ENCODE measurements at places on chromosomes 4 and X.

DNA sequence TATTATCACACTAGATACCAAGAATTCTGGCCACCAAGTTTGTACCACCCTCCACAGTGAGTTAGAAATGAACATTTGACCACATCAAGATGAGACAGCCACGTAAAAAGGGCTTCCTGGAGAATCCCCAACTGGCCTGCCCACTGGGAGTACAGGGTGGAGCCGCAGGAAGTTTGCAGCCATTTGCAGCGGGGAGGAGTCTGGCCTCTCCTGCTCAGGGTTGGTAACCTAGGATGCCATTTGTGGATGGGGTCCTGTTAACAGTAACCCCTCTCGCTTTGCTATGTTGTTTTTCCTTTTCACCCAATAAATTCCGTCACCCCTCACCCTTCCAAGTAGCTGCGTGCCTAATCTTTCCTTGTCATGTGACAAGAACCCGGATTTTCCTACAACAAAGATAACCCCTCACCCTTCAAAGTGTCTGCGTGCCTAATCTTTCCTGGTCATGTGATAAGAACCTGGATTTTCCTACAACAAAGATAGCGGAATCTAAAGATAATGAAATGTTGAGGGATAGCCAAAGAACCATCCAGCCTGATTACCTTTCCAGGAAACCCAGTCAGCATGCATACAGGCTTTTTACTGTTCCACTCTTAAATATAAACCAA is 245.4 kb downstream of the NAF1 start:
- no peak for DNase-seq

GRCh38 chrX:40170830-40171512 is 73.2 kb upstream of the BCOR start:
- DNase-seq = no peak

DNA sequence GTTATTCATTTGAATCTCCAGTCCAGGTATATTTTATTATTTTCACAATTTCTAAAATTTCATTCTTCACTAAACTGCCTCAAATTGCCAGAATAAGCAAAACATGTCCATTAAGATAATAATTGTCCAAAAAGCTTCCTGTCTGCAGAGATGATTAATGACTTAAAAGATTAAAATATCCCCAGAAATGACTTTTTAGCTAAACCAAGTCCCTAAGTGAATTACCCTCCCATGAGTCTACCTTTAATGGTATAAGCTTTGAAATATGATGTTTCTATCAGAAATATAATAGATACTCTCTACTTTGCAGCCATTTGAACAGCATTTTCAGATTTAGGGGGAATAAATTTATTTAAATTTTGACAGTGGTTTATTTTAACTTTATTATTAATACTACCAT is 289.2 kb upstream of the EMCN start:
- no peak for DNase-seq

- no peak for DNase-seq
Measured at GRCh38 chr4:94673961-94674360, 83.8 kb upstream of the BMPR1B start.

GRCh38 chr4:7537853-7538400 is 103.2 kb upstream of the PSAPL1 start:
- no peak for DNase-seq

GRCh38 chrX:257681-258289 is 23.4 kb upstream of the PLCXD1 start:
- DNase-seq = no peak

DNA sequence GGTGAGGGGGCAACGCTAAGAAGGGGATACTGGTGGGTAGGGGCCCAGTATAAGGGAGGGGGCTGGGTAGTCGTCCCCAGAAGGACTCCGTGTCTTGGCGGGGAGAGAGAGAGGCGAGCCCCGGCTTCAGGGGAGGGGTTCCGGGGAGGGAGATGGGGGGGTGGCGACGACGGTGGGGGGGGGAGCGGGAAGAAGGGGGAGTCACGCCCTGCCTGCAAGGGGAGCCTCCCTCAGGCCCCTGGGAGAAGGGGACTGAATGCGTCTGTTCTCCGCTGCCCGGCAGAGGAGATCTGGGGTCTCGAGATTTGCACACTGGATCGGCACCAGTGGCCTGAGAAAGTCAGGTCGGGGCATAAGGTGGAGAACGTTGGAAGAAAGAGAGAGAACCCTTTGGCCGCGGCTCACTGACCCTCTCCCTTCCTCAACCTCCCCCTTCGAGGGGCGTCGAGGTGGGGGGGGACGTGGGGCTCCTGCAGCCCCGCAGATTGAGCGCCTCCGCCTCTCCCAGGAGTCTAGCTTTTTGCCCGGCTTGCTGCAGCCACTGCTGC is 609 bp upstream of the BCORL1 start:
- no peak for DNase-seq
